ENCODE measurements at places on chromosomes 6 and 20. TPM values are rescaled to one million over a fixed set of nuclear protein-coding genes. Genes with fewer than 3 reads are reported as not detected.

CD40 gene
- total RNA-seq = 4.6 TPM

- no peak for DNase-seq
These were observed 508 bp downstream of the NOP56 start for GRCh38 chr20:2652724-2653555.

VSX1 gene
- total RNA-seq = not detected

DNA sequence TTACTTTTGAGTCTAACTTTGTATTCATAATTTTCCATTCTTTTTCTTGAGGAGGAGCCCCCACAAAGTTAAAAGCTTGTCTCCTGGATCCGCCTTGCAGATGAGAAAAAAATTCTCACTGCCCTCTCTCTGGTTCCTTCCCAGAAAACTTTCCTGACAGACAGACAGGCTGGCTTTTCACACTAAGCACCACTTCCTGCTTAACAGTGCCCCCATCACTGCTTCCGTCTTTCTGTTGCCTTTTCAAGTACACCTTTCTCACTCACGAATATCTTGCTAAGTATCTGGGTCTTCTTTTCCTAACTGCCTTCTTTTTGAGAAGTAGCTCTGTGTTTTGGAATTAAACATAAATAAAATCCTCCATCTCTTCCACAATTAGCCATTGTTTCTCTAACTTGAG is 19.8 kb upstream of the LMBRD1 start:
- no peak for DNase-seq

- no peak for DNase-seq
These were observed 18.9 kb downstream of the TREML1 start for GRCh38 chr6:41135062-41135832.

DNA sequence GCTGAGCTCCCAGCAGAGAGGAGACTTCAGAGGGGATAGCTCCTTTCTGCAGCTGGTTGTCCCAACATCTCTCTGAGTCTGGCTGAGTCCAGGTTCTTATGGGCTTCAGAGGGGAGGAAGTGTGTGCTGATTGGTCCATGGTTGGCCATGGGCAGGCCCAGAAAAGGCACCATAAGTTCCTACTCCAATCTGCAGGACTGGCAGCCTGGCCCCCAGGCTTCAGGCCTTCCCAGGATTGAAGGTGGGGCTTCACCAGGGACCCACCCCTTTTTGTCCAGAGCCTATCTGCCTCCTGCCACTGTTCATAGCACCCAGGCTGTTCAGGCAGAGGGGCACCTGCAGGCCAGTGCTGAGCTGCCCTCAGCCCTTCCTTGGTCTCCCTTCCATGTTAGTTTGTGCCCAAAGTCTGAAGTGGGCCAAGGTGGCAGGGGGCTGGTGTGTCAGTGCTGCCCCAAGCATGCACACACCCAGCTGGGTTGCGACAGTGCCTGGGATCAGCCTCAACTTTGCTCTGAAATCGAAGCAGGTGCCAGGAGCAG is 21.6 kb upstream of the TOP1 start:
- DNase-seq = no peak

GRCh38 chr20:44856856-44857448 is 28.6 kb upstream of the YWHAB start:
- no peak for DNase-seq

GRCh38 chr20:16007164-16007563 is 566.1 kb downstream of the KIF16B start:
- DNase-seq = no peak

PRND gene
- not detected for total RNA-seq

DNA sequence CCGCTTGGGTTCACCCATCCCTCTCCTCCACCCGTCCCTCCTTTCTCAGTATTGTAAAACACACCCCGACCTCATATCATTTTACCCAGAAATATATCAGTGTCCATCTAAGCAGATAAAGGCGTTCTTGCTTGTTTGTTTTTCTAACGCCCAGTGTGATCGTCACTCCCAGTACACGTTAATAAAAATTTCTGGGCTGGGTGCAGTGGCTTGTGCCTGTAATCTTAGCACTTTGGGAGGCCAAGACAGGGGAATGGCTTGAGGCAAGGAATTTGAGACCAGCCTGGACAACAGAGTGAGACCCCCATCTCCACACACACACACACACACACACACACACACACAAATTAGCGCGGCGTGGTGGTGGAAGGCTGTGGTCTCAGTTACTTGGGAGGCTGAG is 24.4 kb upstream of the TFAP2C start:
- DNase-seq = no peak

DNA sequence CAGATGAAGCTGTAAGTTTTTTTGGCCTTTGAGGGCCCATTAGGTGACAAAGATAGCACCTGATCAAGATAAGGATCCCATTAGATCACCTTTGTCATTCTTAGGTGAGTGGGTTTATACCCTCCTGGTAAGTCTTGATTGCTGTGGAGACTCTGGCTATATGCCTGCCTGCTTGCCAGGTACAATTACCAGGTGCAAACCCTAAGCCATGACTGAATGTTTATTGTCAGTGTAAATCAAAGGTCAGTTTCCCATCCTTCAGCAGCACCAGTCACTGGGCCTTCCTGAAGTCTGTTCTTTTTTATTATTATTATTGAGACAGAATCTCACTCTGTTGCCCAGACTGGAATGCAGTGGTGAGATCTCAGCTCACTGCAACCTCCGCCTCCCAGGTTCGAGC is 106.4 kb upstream of the FOXO3 start:
- DNase-seq = no peak

GRCh38 chr6:3619800-3620199 is 131.7 kb downstream of the PXDC1 start:
- no peak for DNase-seq

DNA sequence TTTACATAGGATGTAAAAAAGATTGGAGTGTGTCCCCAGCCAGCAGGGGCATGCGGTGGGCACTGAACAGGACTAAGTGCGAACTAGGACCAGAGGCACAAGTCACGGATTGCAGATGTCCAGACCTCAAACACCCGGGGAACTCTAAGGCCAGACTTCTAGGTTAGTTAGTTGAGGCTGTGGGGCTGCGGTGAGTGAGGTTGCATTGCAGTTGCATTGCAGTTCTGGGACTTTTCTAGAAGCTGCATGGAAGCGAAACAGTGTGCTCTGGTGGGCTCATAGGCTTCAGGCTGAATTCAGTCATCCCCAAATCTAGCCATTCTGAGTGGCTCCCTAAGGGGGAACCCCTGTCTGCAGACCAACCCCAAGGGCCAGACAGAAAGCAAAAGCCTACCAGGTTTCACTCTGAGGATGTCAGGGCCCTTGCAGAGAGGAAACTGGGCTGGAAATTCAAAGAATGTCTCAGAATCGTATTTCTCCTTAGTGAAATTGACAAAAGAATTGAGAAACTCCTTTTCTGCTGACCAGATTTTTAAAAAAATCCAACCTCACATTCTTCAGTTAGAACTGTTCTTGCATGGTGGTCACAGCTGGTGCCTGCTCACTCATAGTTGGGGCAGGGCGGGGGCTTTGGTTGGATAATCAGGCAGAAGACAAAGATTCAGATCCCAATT is 182.8 kb downstream of the ZDHHC14 start:
- DNase-seq = no peak

GRCh38 chr6:99184696-99185095 is 164.8 kb downstream of the FAXC start:
- no peak for DNase-seq

GRCh38 chr6:110048221-110048875 is 70.2 kb downstream of the GPR6 start:
- no peak for DNase-seq

DNA sequence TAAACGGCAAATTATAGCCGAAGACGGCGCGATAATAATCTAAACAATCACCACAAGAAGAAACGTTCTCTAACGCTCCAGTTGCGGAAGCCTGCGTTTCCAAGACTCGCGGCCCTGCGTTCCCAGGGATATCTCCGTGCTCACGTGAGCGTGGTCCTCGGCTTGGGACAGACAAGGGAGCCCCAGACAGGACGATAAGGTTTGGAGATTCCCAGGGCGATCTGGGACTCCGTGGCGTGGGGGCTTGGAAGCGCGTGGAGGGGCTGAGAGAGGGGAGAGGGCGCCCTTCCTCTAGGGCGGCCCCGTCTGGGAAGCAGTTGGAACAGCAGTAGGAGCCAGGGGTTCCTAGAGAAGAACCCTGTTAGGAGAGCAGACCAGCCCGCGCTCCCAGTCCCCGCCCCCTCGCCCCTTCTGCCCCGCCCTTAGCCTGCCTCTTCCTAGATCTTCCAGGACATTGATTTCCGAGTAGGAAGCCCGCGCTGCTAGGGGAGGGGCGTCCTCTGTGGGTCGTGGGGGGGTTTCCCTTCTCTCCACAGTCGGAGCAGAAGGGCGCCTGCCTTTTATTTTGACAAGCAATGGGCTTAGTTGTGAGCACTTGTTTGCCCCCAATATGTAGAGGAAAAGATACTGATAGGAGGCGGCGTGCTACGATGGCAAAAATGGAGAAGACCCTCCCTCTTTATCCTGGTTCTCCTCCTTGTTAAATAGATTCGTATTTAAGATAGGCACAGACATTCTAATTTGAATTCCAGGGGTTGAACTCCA is 10.6 kb downstream of the NRN1 start:
- peak; percentile 26 for DNase-seq

DNA sequence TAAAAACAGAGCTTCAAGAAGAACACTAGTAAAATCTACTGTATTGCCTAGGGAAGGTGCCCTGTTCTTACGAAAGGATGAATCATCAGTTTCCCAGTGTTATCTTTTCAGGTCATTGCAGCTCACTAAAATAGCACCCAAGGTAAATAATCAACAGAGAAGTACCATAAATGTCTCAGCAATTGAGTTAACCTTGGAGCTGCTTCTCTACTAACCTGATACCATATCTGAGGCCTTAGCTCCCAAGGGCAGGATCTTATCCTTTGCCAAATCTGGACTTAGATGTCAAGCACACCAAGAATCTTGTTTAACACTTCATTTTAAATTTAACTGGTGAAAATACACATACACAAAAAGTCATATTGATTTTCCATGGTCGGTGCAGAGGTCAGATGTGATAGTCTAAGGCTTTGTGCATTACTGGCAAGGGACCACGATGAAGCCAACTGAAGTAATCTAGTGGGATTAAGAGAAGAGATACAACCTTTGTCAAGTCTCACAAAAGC is 81.5 kb downstream of the EDN1 start:
- no peak for DNase-seq

DNA sequence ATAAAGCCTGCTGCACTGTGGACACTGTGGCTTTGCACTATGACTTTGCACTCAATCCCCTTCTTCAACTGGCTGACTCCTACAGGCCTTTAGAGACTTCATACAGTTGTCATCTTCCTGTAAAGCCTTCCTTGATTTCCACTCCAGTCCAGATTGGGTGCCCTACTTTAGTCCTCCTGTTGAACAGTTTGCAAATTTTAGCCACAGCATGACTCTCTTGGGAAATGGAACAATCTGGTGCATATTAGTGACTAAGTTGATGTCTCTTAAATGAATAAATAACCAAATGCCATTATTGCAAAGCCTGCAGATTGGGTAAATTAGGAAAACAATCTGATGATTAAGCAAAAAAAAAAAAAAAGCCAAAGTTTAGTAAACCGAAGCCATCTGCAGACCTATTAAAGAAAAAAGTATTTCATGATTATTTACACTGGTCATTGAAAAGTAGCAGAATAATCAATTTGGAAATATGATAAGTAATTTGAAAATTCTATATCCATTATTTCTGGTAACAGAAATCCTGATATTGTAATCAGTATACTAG is 12.6 kb downstream of the PLCB4 start:
- no peak for DNase-seq

PRKN gene
- total RNA-seq = 7.0 TPM

DNA sequence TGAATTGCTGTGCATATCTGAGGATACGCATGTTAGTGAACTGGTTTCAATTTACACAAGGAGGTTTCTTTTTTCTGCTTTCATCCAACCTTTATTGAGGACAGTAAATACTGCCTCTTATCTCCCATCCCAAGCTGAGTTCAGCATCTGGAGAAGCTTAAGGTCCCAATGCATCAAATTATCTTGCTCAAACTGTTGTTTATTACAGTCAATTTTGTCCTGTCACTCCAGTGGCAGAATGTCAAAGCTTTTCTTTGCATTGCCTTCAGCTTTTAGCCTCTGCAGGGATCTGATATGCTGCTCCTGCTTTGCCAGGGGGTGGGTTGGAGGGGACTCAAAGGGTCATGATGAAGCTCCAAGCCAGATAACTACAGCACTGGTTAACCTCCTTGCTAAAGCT is 435.4 kb upstream of the SOX4 start:
- no peak for DNase-seq

DNA sequence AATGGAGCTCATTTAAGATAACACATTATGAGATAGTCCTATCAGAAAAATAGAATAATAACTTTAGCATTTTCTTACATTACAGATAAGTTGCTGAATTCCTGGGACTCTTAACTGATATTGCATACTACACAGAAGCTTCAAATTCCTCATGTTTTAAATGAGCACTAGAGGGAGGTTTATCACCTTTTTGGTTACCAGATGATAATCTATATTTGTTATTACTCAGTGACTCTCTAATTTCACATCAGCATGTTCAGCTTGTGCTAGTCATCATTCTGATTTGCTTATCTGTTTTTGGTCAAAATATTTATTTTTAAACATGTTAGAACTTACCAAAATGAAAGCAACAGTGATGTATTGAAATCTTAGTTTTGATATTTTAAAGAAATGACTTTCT is 20.5 kb upstream of the GJA10 start:
- DNase-seq = no peak

DNA sequence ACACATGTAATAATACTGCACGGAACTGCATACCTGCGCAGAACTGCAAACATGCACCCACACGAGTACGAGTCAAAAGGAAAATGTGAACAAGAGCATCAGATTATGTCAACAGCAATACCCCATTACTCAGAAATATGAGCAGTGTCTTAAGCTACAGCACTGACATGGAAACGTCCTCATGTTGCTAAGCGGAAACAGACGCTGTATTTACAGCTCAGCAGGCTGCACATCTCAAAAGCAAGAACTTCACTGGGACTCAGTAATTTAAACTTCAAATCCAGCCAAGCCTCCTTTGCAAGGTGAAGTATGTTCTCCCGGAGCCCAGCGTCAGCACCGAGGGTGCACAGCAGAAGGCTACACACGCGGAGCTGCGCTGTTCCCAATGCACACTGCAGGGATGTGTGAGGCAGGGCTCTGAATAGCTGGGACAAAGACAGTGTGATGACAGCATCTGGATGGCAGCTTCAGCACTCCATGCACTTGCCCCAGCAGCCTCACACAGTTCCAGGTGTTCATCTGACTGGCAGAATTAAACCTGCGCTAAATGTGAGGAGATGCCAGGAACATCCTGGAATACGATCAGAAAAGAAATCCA is 202.8 kb downstream of the WDR27 start:
- DNase-seq = no peak

GNMT gene
- 1.1 TPM for total RNA-seq

DNA sequence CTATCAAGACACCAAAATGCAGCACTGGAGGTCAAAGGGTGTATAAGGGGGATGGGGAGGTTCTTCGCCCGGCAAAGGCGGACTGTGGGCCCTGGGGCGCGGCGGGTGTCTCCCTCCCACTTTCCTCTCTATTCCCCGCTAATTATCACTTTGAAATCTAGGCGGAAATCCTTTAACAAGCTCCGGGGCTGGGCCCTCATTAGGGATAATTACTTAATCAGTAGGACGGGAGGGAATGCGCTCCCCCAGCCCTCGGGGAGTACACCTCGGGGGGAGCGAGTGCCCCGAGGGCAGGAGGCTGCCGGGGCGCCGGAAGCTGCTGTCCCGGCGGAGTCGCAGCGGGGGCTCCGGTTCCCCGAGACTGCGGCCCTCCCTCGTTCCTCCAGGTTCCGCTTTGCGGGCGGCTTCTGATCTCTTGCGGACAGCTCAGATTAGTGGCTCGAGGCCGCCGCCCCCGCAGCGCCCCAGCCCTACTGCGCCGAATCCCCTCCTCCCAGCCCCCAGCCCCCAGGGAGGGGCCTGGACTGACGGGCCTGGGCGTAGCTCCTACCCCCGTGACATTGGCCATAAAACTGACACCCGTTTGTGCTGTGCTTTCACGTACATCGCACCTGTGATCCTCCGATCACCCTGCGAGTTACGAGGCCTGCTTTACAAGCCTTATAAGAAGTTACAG is 14.7 kb downstream of the MUCL3 start:
- DNase-seq = peak; percentile 73

Data from hematopoietic multipotent progenitor cell (in vitro differentiated cells).